Glomerular endothelial cell (primary cell): ENCODE measurements at places on chromosomes 16 and 17. TPM values are rescaled to one million over a fixed set of nuclear protein-coding genes. Genes with fewer than 3 reads are reported as not detected.

MNT gene
- 15.1 and 15.6 TPM in 2 replicates for total RNA-seq

ENPP7 gene
- not detected in 2 replicates for total RNA-seq

ITGAX gene
- total RNA-seq = 0.23 and 0.63 TPM in 2 replicates

STAT5A gene
- 14.6 and 21.9 TPM in 2 replicates for total RNA-seq

SPEM1 gene
- total RNA-seq = not detected in 2 replicates

FAHD1 gene
- 60.7 and 62.9 TPM in 2 replicates for total RNA-seq

SLC13A2 gene
- total RNA-seq = not detected in 2 replicates

NGFR gene
- not detected in 2 replicates for total RNA-seq

CRYBA1 gene
- not detected in 2 replicates for total RNA-seq

CMTM2 gene
- not detected in 2 replicates for total RNA-seq

MIF4GD gene
- total RNA-seq = 21.9 and 25.5 TPM in 2 replicates

ALOX12B gene
- not detected in 2 replicates for total RNA-seq

SHISA9 gene
- 0.47 and 1.8 TPM in 2 replicates for total RNA-seq

MT1E gene
- total RNA-seq = 15.1 and 105 TPM in 2 replicates

TMC7 gene
- 1.1 and 2.7 TPM in 2 replicates for total RNA-seq

KRT13 gene
- total RNA-seq = not detected in 2 replicates

SMTNL2 gene
- not detected in 2 replicates for total RNA-seq

ATP6V0A1 gene
- 41.0 and 44.1 TPM in 2 replicates for total RNA-seq

NPIPA8 gene
- total RNA-seq = not detected in 2 replicates

IL17C gene
- total RNA-seq = not detected in 2 replicates

NOG gene
- 12.1 and 64.4 TPM in 2 replicates for total RNA-seq

CTU2 gene
- total RNA-seq = 17.5 and 17.8 TPM in 2 replicates

TMEM204 gene
- total RNA-seq = 20.4 and 34.2 TPM in 2 replicates

KCNH4 gene
- 0.05 and 0.70 TPM in 2 replicates for total RNA-seq

CCL11 gene
- not detected in 2 replicates for total RNA-seq

GUCY2D gene
- not detected in 2 replicates for total RNA-seq

DLX4 gene
- total RNA-seq = not detected in 2 replicates

OR2C1 gene
- not detected in 2 replicates for total RNA-seq

TBC1D28 gene
- total RNA-seq = not detected in 2 replicates

OR4D1 gene
- not detected in 2 replicates for total RNA-seq

ZNF287 gene
- total RNA-seq = 3.2 and 4.3 TPM in 2 replicates

NLRC3 gene
- 7.5 and 7.6 TPM in 2 replicates for total RNA-seq

TEDC2 gene
- 12.1 and 16.1 TPM in 2 replicates for total RNA-seq

DBNDD1 gene
- total RNA-seq = 15.5 and 19.0 TPM in 2 replicates

ST6GALNAC1 gene
- total RNA-seq = not detected in 2 replicates

SOX8 gene
- 0.06 and 0.19 TPM in 2 replicates for total RNA-seq

TMIGD1 gene
- total RNA-seq = not detected in 2 replicates

C16orf46 gene
- total RNA-seq = 0.58 TPM in 1 of 2 replicates, not detected in the other

KRTAP9-3 gene
- total RNA-seq = not detected in 2 replicates

MT4 gene
- not detected in 2 replicates for total RNA-seq

MT3 gene
- total RNA-seq = not detected in 2 replicates

ALOX15B gene
- total RNA-seq = not detected in 2 replicates

SLFN13 gene
- total RNA-seq = 0.82 and 1.1 TPM in 2 replicates

AIPL1 gene
- not detected in 2 replicates for total RNA-seq

DNAH2 gene
- not detected in 2 replicates for total RNA-seq

CHST4 gene
- not detected in 2 replicates for total RNA-seq

RSAD1 gene
- total RNA-seq = 30.1 and 34.7 TPM in 2 replicates

ARSG gene
- total RNA-seq = 3.6 and 6.1 TPM in 2 replicates

CDH13 gene
- total RNA-seq = 111 and 224 TPM in 2 replicates

TNP2 gene
- not detected in 2 replicates for total RNA-seq

TBC1D3H gene
- total RNA-seq = not detected in 2 replicates

HCRT gene
- not detected in 2 replicates for total RNA-seq

SPATA32 gene
- total RNA-seq = not detected in 2 replicates

ZC3H18 gene
- 20.1 and 31.0 TPM in 2 replicates for total RNA-seq

TSEN54 gene
- total RNA-seq = 11.9 and 16.0 TPM in 2 replicates

TBC1D3I gene
- total RNA-seq = 1.5 and 1.6 TPM in 2 replicates

FBXO39 gene
- 0.29 and 0.58 TPM in 2 replicates for total RNA-seq

PRSS33 gene
- not detected in 2 replicates for total RNA-seq

ASPHD1 gene
- total RNA-seq = 1.3 and 4.4 TPM in 2 replicates

SLFN12 gene
- 27.6 and 33.2 TPM in 2 replicates for total RNA-seq
